ENCODE measurements at places on chromosomes 3 and 15.

DNA sequence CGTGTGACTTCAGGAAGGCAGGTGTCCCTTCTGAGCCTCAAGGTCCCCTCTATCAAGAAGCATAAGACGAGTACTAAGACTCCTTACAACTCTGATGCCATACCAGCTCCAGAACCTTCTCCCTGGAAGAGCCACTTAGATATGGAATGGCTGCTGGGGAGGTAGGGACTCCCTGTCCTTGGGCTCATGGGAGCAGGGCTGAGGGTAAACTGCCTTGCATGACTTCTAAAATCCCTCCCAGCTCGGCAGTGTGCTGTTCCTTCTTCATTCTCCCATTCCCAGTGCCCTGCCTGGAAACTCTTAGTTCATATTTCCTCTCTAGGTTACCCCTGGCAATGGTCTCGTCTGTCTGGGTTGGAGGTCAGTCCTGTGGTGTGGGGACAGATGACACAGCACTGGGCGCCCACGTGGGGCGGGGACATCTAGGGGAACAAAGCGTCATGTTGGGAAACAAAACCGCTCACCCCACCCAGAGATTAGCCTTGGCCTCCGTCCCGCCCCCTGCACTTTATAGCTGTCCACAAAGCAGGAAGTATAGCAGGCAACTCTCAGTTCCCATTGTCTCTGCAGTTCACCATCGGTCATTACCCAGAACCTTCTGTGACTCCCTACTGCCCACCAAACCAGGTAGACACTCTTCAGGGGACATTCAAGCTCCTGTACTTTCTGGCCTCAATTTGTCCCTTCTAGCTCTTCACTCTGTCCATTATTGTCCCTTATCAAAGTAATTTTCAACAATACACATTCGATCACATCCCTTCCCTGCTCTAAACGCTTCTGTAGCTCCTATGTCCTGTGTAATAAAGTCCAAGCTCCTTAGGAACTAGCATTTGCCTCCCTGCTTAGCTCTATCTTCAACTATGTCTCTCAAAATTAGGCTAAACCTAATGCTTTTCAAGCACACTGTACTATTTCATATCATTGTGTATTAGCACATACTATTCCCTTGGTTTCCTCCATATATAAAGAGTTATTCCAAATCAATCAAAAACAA, 73.8 kb downstream of the IQSEC1 start:
- DNase-seq: no peak

DNA sequence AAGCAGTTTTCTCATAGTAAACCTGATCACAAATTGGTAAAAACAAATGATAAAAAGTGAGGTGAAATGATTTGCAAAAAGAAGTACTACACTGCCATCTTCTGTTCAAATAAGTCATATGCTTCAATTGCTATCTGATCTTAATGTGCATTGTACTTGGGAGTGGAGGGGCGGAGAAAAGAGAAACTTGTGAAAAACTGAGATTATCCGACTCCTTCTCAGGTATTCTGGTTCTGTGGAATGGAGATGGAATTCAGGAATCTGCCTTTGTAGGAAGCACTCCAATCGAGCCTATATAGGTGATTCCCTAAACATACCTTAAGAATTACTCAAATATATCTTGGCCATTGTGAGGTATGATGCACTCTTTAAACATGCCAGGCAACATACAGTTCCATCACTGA, 180.6 kb downstream of the CHL1 start:
- no peak for DNase-seq

DNA sequence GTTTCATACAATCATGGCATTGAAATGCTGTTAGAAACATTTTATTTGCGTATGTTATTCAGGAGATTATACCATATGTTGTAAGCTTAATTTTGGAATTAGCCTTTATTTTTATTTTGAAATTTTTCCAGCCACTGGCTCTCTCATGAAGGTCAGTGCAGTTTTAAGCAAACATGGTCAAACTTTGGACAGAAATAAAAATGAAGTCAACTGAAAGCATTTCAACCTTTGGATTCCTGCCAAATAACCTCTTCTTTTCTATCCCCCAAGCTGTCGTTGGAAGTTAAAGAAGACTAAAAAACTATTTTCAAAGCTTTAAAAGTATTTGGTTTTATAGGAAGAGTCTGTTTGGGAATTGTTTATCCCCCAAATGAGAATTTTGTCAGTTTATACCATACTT, 846.6 kb downstream of the MCTP2 start:
- DNase-seq: no peak

GRCh38 chr3:153855772-153856171, 265.4 kb upstream of the ARHGEF26 start:
- no peak for DNase-seq

GRCh38 chr3:153967260-153967659, 153.9 kb upstream of the ARHGEF26 start:
- no peak for DNase-seq

GRCh38 chr3:117303443-117303842, 593.9 kb downstream of the TUSC7 start:
- no peak for DNase-seq

GRCh38 chr3:100067589-100067988, 46.7 kb downstream of the FILIP1L start:
- no peak for DNase-seq
